ENCODE measurements at places on chromosomes 4 and X.

- no peak for DNase-seq
Observed at GRCh38 chr4:162683659-162684370, 482.9 kb downstream of the NAF1 start.

DNA sequence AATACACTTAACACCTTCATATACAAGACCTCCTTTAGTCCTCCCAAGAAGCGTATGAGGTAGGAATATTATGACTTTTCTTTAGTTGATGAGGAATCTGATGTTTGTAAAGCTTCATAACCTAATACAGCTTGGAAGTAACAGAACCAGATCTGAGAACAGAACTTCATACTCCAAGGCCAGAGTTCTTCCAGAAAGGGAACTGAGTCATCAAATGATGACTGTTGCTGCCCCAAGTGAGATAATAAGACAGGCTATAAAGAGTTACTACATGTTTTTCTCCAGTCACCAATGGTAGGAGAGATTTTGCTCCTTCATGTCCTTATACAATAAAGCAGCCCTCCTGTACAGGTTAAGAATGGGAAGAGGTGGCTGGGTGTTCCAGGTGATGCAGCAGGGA is 74.3 kb upstream of the ANXA3 start:
- DNase-seq, result no peak

GRCh38 chr4:152974468-152975379 is 38.6 kb downstream of the FHDC1 start:
- DNase-seq, result no peak

GRCh38 chr4:7285244-7286094 is 93.1 kb downstream of the SORCS2 start:
- DNase-seq, result no peak

DNA sequence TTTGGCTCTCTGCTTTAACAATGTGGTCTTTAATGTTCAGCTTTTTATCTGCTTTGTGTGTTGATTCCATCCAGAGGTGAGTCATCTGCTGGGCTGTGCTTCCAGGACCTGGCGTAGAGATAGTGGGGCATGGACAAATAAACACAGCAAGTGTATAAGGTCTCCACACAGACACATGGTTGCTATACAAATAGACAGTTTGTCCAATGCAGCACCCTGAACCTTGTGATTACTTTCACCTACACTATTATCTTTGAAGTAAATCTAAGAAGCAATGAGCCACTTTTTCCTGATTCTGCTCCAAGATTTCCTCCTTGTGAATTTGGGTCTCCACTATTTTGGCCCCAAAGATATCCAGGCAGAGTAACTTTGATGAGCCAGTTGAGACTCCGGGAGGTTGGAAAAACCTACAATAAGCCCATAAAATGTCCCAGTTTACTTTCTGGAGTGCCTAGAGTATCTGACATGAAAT is 12.1 kb downstream of the PPARGC1A start:
- DNase-seq, result no peak

DNA sequence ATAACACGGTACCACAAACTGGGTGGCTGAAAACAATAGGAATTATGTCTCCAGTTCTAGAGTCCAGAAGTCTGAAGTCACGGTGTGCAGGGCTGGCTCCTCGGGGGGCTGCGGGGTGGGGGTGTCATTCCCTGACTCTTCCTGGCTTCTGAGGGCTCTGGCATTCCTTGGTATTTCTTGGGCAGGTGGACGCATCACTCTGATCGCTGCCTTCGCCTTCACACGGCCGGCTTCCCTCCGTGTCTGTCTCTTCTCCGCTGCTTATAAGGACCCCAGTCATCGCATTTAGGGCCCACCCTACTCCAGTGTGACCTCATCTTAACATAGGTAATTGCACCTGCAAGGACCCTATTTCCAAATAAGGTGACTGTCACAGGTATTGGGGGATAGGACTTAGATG is 134.6 kb downstream of the CPZ start:
- no peak for DNase-seq

- DNase-seq, result no peak
Observed at GRCh38 chr4:135485371-135485770, 1283.8 kb upstream of the PABPC4L start.

DNA sequence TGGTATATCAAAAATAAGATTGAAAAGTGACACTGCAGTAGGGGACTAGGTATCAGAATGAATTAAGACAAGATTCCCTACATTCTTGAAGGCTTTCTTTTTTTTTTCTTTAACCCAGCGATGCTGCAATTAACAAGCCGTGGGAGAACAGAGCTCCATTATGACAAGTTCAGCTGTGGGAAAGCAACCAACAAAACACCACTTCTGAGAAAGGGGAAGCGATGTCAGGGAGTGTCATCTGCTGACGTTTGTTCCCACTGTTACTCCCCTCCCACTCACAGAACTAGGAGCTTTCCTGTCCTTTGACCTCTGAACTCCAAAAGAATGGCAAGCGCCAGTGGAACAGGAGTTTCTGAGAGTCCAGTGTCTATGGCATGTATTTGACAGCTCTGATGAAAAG is 90.2 kb upstream of the SLITRK2 start:
- DNase-seq, result no peak

DNA sequence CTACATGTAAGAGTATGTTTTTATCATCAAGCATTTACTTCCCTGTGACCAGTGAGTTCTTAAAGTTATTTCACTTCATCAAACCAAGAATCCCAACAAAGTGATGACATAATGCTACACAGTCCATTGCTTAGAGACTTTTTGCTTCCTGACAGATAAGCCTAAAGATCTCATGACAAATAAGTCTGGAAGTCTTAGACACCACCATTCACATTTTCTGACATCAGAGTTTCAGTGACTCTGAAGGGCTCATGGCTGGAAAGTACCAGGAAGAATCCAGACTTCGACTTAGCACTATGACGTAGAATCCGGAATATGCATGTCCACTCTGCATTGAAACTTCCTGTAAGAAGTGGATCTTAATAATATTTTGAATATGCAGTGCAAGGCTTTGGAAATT is 53.7 kb downstream of the CLDN22 start:
- no peak for DNase-seq

DNA sequence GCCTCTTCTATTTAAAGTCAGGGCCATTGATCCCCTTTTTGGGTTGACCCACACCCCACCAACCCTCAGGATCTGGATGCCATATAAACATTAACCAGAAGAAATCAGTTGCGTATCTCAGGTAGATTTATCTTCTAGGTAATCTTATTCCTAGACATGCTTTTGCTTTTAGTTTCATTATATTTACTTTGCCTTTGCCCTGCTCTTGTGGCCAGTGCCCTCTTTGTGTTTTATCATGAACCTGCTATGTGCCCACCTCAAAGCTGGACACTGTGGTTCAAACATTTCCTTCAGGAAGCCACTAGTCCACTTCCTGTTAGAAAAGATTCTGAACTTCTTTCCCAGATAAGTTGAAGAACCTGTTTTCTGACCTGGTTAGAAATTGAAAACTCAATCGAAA is 117.4 kb upstream of the EDNRA start:
- no peak for DNase-seq

DNA sequence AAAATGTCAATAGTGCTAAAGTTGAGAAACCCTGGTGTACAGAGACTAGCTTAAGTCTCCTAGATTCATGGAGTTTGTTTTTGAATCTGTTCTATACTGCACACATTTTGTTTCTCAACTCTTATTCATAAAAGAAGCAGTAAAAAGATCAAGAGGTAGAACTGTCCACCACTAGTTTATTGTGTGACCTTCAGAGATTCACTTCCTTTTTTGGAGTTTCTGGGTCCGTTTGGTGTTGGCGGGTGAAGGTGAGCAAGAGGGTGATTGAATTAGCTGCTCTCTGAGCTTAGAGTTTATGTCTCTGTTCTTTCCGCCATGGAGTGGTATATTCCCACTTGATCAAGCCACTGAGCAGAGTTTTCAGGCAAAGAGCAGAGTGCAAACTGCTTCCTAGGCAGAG is 21.4 kb upstream of the PLAC1 start:
- no peak for DNase-seq

- no peak for DNase-seq
Observed at GRCh38 chr4:140296335-140297220, 76.9 kb upstream of the SCOC start.

- no peak for DNase-seq
Observed at GRCh38 chrX:137563681-137564651, 2.0 kb upstream of the ZIC3 start.

DNA sequence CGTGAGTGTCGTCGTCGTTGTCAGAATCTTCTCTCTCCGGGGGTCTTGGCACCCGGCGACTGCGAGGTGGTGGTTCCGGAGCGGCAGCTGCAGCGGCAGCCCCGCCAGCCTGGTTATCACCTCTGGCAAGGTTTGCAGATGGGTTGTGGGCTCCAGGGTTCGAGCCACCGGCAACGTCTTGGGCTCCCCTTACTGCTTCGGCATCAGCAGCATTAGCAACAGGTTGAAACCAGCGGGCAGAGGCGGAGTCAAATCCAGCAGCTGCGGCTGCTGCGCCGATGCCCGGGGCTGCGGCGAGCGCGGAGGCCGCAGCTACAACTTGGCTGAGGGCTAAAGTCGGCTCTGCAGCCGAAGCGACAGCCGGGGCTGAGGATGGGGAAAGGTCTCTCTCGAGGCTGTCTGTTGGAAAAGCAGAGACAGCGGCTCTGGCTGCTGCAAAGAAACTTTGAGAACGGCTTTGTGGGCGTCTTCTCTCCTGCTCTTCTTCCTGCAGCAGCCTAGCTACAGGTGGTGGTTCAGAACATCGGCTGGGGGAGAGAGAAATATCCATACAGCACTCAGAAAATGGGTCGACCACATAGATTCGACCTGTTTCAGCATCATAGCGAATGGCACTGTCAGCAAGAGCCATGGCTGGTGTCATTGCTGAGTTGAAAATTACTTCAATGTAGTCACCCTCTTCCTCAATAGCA is 3.6 kb downstream of the IRS4 start:
- no peak for DNase-seq

DNA sequence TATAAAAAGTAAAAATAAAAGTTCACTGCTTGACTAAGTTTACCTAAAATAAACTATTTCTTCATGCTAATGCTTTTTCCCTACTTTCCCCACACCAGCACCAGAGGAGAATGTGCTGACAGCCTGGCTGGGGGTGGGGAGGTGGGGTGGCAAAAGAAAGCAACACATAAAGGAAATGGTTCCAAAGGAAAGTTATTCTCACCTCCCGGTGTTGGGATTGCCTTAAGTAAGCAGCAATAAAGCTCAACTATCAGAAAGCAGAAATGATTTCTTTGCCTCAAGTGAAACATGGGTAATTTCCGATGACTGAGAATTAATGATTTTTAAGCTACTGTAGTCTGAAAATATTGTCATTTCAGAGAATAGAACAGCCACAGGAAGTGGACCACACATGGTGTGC is 84.5 kb upstream of the DKK2 start:
- no peak for DNase-seq

DNA sequence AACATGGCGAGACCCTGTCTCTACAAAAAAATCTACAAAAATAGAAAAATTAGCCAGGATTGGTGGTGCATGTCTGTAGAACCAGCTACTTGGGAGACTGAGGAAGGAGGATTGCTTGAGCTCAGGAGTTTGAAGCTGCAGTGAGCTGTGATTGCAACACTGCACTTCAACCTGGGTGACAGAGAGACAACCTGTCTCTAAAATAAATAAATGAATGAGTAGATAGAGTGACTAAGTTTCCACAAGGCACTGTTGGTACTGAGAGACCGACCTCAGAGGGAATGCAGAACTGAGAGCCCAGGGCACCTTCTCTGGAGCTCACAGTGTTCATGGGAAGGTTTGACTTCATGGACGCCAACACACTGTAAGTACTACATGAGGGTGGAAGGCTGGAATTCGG is 26.7 kb upstream of the ARSD start:
- no peak for DNase-seq

DNA sequence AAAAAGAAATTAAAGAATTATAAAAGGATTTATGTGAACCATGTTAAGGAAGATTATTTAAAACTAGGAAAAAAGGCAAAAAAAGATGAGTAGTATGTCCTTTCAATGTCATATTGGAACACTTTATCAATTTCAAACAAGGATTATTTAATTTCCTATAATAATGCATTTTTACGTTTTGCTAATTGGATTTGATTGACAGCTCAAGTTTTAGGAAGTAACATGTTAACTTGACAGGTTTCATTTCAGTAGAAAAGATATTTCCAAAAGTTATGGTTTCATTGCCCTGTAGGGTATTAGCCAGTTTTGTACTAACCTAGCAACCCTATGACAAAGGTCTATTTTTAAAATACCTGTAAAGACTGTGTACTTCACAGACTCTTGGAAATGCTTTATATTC is 379.6 kb upstream of the ZFP42 start:
- DNase-seq, result no peak

- no peak for DNase-seq
Observed at GRCh38 chrX:74286950-74287740, 16.8 kb upstream of the ZCCHC13 start.

DNA sequence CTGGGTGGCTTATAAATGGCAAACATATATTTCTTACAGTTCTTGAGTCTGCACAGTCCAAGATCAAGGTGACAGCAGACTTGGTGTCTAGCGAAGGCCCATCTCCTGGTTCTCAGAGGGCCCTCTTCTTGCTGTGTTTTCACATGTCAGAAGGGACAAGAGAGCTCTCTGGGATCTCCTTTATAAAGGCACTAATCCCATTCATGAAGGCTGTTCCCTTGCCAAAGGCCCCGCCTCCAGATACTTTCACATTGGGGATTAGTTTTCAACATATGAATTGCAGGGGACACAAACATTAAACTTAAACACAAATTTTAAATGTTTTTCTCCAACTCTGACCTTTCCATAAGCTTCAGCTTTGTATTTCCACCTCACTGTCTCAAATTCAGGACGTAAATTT is 1135.0 kb upstream of the TENM3 start:
- no peak for DNase-seq

DNA sequence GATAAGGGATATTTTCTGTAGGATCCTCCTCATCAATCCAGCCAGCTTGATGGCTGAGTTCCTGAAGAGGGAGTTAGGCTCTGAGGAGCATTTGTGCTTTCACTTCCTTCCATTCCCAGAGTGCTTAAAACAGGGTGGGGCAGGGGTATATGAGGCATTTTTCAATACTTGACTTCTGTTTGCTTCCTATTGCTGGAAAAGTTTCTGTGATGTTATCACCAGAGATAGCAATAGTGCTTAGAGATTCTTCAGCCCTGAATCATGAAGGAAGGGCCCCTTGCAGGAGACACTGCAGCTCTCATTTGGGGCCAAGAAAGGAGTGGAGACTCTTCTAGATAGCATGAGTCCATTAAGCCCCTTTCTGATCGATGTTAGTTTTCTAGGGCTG is 166.7 kb upstream of the RPS6KA3 start:
- DNase-seq, result no peak

DNA sequence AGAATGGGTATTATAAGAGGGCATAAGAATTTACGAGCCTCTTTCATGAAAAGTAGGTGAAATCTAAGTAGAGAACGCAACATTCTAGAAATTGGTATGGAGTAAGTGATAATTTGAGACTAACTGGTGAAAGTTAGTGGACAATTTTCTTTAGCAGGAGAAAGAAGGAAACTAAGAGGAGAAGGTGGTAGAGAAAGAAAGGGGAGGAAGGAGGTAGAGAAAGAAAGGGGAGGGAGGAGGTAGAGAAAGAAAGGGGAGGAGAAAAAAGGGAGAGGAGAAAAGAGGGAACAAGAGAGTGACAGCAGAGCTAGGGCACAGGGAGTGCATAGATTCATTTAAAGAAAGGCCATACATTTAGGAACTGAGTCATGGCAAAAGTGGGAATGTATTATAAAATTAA is 94.1 kb downstream of the RNF150 start:
- DNase-seq, result no peak

- no peak for DNase-seq
Observed at GRCh38 chrX:31036895-31037294, 34.9 kb downstream of the FTHL17 start.

- no peak for DNase-seq
Observed at GRCh38 chrX:3181846-3182245, 140.6 kb downstream of the ARSF start.

Measured in stimulated activated CD8-positive, alpha-beta memory T cell treated with anti-CD3 and anti-CD28 coated beads, Interleukin-7, amount 100 ng/mL, for 1 hour (primary cell).